ENCODE measurements at places on chromosomes 5 and 9. TPM values are rescaled to one million over a fixed set of nuclear protein-coding genes. Genes with fewer than 3 reads are reported as not detected.

PCDHGA7 gene
- 20.0 TPM for total RNA-seq

FAM221B gene
- total RNA-seq, result not detected

PRSS3 gene
- 5.2 TPM for total RNA-seq

NMUR2 gene
- not detected for total RNA-seq

FBXL7 gene
- total RNA-seq, result 7.8 TPM

GLE1 gene
- 15.2 TPM for total RNA-seq

LRRC19 gene
- total RNA-seq, result not detected

PDCD1LG2 gene
- 0.09 TPM for total RNA-seq

TRAPPC13 gene
- 35.9 TPM for total RNA-seq

IL4 gene
- total RNA-seq, result not detected

PCDHGC3 gene
- total RNA-seq, result 72.8 TPM

TMEM174 gene
- not detected for total RNA-seq

LIX1 gene
- 5.4 TPM for total RNA-seq

GFI1B gene
- total RNA-seq, result 0.09 TPM

S1PR3 gene
- total RNA-seq, result 13.2 TPM

OR13C9 gene
- 0.45 TPM for total RNA-seq

SLC6A7 gene
- total RNA-seq, result 5.9 TPM

SLC6A19 gene
- 0.09 TPM for total RNA-seq

KIF27 gene
- total RNA-seq, result 13.3 TPM

C9orf50 gene
- not detected for total RNA-seq

PDZD2 gene
- 28.5 TPM for total RNA-seq

CDH9 gene
- total RNA-seq, result 16.0 TPM

FOXD4L6 gene
- 0.36 TPM for total RNA-seq

TYRP1 gene
- 4.0 TPM for total RNA-seq

SPATA31E1 gene
- total RNA-seq, result not detected

NTNG2 gene
- total RNA-seq, result 25.0 TPM

RLN2 gene
- 1.4 TPM for total RNA-seq

CCIN gene
- 2.3 TPM for total RNA-seq

FIBCD1 gene
- 4.1 TPM for total RNA-seq

LCN15 gene
- not detected for total RNA-seq

PAPPA gene
- total RNA-seq, result 0.36 TPM

ANGPTL2 gene
- total RNA-seq, result 8.5 TPM

PCDHGA10 gene
- total RNA-seq, result 21.4 TPM

BBLN gene
- 24.9 TPM for total RNA-seq

ARHGEF37 gene
- 4.6 TPM for total RNA-seq

WWC1 gene
- total RNA-seq, result 20.1 TPM

All from cerebellum (tissue), 4 donors.